ENCODE measurements at places on chromosomes 1 and 21.

DNA sequence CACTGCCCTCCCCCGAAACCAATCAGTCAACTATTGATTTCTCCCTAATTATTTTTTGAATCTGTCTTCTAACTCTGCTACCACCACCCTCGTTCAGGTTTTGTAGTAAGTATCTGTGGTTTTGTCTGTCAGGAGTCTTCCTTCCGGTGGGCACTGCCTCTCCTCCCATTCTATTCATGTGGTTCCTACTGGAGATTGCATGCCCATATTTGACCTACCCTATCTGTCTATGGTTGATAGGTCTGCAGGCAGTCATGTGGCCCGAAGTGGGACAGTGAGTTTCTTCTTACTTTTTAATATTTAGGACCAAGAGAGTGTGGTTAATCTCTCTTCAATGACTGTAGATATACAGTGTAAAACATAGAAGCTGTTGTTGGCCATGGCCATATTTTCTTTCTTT lies 17.8 kb upstream of the MAST2 start:
- peak; percentile 71 for DNase-seq

- DNase-seq: no peak
Measured at GRCh38 chr1:200415227-200415626, 5.4 kb upstream of the ZNF281 start.

DNA sequence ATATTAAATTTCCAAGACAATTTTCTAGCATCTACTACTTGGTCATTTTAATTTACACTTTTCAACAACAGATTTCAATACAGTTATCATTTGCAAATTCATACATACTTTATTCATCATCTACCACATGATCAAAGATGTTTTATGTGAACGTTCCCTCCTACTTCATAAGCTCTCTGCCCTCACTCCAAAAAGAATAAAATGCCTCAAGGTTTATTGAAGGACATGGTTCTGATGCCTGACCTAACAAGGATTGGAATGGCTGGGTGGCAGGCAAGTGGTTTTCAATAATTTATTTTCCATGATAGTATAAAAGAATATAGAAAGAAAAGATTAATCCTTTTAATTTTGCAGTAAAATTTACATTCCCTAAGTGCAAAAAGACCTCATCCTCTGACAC lies 5.4 kb downstream of the CDKN2C start:
- no peak for DNase-seq

DNA sequence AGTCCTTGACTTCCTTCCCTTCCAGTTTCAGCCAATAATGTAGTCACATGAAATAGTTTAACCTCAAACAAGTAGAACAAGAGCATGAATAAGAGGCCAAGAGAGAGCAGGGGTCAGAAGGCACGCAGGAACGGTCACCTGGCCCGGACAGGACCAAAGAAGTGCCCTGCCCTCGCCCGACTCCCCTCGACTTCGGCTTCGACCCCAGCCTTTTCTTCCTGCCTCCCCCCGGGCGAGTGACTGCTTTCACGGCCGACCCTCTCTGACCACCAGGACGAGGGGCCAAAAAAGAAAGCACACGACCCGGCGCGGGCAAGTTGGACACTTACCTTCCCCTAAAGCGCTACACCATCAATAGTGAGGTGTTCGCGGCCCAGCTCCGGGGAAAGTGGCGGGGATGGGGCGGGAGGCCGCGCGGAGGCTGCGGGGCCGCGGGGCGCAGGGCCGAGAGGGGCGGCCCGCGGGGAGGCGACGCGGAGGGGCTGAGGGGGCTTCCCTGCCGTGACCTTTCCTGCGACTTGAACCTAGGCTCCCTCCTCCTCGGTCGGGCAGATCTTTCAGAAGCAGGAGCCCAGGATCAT lies 519 bp downstream of the RERE start:
- peak; percentile 19 for DNase-seq

DNA sequence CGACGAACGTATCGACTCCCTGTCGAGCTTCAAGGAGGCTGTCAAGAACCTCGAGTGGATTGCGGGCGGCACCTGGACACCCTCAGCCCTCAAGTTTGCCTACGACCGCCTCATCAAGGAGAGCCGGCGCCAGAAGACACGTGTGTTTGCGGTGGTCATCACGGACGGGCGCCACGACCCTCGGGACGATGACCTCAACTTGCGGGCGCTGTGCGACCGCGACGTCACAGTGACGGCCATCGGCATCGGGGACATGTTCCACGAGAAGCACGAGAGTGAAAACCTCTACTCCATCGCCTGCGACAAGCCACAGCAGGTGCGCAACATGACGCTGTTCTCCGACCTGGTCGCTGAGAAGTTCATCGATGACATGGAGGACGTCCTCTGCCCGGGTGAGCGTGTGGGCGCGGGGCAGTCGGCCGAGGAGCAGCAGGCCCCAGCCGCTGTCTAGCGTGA lies 28.0 kb downstream of the COL6A2 start:
- DNase-seq: no peak

GRCh38 chr1:32884726-32885125 lies 1.6 kb upstream of the HPCA start:
- no peak for DNase-seq

- DNase-seq: no peak
Measured at GRCh38 chr1:169624122-169624521, 5.8 kb downstream of the SELP start.

GRCh38 chr1:207282496-207283380 lies 38.7 kb upstream of the CD55 start:
- no peak for DNase-seq

GRCh38 chr1:160136926-160137200 lies 14.5 kb upstream of the ATP1A4 start:
- no peak for DNase-seq

- no peak for DNase-seq
Measured at GRCh38 chr1:1153874-1154273, 19.8 kb upstream of the TTLL10 start.

GRCh38 chr1:154777154-154777553 lies 92.9 kb downstream of the KCNN3 start:
- no peak for DNase-seq

DNA sequence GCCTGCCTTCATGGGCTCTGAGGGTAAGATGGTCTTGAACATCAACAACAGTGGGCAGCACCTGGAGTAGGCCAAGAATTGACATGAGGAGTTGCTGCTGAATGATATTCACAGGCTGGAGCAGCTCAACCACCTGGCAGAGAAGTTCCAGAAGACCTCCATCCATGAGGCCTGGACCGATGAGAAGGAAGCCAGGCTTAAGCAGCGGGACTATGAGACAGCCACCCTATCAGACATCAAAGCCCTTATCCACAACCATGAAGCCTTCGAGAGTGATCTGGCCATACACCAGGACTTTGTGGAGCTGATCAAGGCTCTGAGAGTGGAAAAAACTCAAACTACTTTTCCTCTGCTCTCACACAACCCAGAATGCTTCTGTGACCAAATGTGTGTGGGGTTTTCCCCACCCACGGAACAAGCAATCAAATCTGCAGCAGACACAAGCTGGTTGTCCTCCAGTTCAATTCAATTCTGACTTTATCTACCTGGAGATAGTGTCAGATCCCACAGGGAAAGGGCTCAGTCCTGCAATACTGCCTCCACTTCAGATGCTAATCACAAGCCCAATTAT lies 12.1 kb upstream of the EPHA10 start:
- no peak for DNase-seq

GRCh38 chr1:3978196-3978989 lies 78.3 kb upstream of the C1orf174 start:
- no peak for DNase-seq

- DNase-seq: no peak
Measured at GRCh38 chr1:35574125-35574654, 1.1 kb downstream of the TFAP2E start.

DNA sequence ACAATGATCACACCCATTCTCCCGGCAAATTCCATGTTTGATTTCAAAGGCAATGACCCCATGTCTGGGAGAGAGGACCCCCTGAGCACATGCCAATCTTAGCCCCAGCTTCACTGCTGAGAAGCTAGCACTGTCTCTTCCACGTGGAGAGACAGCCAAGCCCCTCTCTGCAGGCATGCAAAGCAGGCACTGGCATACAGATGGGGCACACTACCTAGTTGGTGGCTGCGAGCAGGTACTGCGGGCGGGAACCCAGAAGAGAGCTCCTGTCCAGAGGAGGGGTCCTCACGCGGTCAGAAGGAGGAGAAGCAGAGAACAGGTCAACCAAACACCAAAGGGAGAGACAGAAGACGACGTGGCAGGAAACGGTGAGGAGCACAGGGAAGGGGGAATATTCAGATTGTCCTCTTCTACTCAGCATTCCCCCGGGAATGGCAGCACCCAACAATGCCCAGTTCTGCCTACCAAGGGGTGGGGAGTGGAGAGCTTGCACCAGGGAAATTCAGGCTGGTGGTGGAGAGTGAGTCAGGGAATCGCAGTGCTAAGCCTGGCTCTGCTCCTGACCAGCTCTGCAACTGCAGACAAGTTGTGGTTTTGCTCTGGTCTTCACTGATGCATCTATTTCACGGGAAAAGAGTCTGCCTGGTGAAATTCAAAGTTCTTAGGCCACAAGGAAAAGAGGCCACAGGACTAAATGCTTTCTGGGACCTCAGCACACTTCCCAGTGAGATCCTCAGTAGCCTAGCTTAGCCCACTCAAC lies 48.1 kb upstream of the GOLT1A start:
- DNase-seq: no peak

DNA sequence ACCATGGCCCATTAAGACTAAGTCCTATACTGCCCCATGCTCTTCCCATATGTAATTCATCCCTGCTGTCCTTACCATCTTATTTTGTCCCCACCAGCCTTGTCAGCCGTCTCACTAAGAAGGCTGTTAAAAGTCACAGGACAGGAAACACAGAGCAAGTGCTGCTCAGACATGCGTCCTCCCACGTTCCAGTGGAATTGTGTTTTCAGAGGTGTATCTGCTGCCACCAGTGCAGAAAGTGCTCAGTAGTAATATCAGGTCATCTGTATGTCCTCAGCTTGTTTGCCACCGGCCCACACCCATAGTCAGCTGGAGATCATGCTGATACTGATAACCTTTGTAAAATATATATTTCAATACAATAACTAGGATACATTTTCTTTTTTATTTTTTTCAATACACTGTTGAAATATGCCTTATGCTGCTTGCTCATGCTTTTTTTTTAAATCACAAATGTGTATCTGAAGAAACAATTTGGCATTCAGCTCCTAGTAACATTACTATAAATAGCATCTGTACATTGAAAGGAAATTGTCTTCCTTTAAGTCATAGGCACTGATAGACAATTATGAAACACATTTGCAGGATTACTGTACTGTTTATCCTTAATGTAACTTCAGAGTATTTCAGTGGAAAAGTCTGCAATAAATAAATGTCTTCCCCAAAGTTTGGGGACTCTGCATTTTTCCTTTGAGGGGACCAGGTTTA lies 156.9 kb downstream of the EDEM3 start:
- no peak for DNase-seq

GRCh38 chr21:21051109-21052055 lies 53.2 kb downstream of the NCAM2 start:
- DNase-seq: peak; percentile 94

DNA sequence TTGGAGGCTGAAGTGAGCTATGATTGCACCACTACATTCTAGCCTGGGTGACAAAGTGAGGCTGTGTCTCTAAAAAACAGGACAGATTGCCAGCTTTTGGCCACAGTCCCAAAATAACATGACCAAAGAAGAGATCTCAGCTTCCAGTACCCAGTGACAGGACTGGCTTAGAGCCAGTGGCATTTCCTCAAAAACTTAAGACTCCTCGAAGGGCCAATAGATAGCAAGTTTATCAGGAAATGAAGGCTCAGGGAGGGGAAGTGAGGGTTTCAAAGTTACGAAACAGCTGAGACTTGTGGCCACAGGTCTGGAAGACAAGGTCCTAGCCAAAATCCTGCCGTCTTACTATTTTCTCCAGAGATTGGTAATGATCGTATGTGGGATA lies 6.3 kb upstream of the TMEM39B start:
- DNase-seq: peak; percentile 100

GRCh38 chr1:50977575-50978143 lies 7.6 kb downstream of the CDKN2C start:
- DNase-seq: no peak

GRCh38 chr1:42689912-42690311 lies 7.7 kb downstream of the YBX1 start:
- no peak for DNase-seq

- DNase-seq: peak; percentile 7
Measured at GRCh38 chr1:118223426-118223825, 38.4 kb upstream of the SPAG17 start.

DNA sequence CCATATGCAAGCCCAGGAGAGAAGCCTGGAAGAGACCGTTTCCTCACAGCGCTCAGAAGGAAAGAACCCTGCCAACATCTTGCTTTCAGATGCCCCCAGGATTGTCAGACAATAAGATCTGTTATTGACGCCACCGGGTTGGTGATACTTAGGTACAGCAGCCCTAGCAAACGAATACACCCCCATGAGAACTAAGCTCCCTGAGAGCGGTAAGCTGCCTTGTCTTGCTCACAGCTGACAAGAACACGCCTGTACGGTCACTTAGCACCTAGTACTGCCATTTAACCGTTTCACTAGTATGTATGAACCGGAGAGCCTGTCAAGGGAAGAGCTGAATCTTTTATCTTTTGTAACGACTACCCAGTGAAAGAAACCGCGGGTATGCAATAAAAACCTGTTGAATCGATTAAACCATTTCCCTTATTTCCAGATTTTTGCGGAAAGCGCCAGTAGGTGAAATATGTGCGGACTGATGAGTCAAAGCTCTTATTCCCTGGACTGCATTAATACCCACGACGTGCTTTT lies 619 bp upstream of the ZBTB8B start:
- no peak for DNase-seq

GRCh38 chr1:202122639-202123335 lies at the start of gene GPR37L1:
Gene GPR37L1 (plus strand): TSS chr1:202122917. CDS start chr1:202122964, 47 bp downstream.
- DNase-seq: no peak

DNA sequence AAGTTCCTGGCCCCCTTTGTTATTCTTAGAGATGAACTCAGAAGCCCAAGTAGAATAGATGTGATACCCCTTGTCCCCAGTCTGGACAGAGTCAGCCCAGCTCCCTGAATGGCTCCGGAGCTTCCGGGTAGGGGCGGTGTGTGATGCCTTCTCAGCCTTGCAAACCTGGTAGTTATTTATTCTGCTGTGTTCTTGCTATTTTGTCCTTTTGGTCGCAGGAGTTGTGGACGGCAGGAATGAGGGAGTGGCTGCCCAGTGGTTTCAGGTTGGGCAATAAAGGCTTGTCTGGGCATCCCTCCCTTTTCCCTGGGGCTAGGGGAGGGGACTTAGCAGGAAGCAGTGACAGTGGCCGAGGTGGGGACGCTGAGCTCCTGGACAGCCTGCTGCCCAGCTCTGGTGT lies 2.8 kb downstream of the PTPRU start:
- no peak for DNase-seq

GRCh38 chr1:107877745-107878144 lies 87.2 kb downstream of the VAV3 start:
- DNase-seq: peak; percentile 69

GRCh38 chr1:160726114-160726497 lies 12.9 kb upstream of the SLAMF7 start:
- no peak for DNase-seq

- no peak for DNase-seq
Measured at GRCh38 chr1:117301901-117302300, 65.3 kb upstream of the MAN1A2 start.

- no peak for DNase-seq
Measured at GRCh38 chr1:97832481-97832880, 88.4 kb downstream of the DPYD start.

All from MV-4-11 (cell line).